ENCODE measurements at places on chromosomes 7 and 10. TPM values are rescaled to one million over a fixed set of nuclear protein-coding genes. Genes with fewer than 3 reads are reported as not detected.

The STEAP2 gene
- 22.9 TPM for total RNA-seq

GRCh38 chr7:44973610-44974401 lies 5.0 kb downstream of the MYO1G start:
- H3K27ac ChIP-seq = no peak overlapping the region
- no peaks in the 10 kb centered on the region for H3K27me3 ChIP-seq
- no peak overlapping the region for H3K4me3 ChIP-seq
- DNase-seq = peak; percentile 75
- peaks cover 83% of the 10 kb centered on the region for H3K36me3 ChIP-seq

The CUL2 gene
- total RNA-seq = 36.3 TPM

DNA sequence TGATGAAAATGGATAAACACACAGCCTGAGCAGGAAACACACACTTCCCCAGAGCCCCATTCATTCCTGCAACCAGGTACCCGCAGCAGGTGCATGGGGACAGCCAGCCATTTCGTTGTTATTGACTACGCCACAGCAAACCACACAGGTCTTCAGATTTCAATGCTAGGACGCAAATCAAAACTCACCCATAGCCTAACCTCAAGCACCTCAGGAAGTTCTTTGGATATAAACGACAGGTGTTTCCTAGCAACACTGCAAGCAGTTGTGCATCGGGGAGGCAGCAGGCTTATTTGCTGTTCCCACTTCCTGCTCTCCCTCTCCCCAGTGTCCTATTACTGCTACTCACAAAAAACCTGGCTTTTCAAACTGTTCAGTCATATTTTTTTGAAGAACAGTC lies 176.5 kb upstream of the FRMD4A start:
- no peak for DNase-seq
- no peaks in the 10 kb centered on the region for H3K4me1 ChIP-seq
- peaks cover 26% of the 10 kb centered on the region for H3K36me3 ChIP-seq
- H3K27ac ChIP-seq = no peak overlapping the region

DNA sequence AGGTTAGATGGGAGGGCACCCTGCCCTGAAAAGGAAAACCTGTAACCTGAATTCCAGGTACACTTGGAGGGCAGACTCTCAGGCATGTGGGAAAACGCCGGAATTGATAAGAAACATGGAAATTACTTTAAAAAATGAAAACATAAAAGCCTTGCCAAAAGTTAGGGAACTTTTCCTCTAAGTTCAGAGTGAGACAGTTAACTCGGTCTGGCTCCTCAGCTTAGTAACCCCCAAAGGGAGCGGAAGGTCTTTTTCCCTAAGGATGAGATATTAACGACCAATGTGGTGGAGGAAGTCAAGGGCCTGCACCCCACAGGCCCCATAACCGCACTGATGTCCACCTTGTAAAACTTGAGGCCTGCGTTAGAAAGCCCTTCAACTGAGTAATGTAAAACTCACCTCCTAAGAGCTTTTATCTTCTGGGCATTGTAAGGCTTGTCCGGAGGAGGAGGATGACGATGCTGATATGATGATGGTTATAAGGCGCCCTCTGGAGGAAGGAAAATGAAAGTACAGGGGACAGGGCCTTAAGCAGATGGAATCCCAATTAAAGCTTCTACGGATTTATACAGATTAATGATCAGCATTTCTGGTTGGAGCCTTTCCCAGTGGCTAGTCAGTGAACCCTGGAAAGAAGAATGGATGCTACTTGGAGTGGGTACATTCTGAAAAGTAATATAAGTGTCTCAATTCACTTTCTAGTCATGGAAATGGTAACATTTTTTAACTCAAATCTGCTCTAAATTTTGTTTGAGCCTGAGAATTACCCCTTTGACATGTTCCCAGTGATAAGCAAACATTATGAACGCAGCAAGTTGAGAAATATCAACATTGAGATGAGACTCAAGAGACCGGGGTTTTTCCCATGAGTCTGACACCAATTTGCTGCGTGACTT lies 694 bp downstream of the COL1A2 start:
- DNase-seq = peak; percentile 91
- H3K4me1 ChIP-seq = no peaks in the 10 kb centered on the region
- no peaks in the 10 kb centered on the region for H3K36me3 ChIP-seq

The CYP26C1 gene
- total RNA-seq = 0.09 TPM

The ARHGEF35 gene
- total RNA-seq = 1.0 TPM

DNA sequence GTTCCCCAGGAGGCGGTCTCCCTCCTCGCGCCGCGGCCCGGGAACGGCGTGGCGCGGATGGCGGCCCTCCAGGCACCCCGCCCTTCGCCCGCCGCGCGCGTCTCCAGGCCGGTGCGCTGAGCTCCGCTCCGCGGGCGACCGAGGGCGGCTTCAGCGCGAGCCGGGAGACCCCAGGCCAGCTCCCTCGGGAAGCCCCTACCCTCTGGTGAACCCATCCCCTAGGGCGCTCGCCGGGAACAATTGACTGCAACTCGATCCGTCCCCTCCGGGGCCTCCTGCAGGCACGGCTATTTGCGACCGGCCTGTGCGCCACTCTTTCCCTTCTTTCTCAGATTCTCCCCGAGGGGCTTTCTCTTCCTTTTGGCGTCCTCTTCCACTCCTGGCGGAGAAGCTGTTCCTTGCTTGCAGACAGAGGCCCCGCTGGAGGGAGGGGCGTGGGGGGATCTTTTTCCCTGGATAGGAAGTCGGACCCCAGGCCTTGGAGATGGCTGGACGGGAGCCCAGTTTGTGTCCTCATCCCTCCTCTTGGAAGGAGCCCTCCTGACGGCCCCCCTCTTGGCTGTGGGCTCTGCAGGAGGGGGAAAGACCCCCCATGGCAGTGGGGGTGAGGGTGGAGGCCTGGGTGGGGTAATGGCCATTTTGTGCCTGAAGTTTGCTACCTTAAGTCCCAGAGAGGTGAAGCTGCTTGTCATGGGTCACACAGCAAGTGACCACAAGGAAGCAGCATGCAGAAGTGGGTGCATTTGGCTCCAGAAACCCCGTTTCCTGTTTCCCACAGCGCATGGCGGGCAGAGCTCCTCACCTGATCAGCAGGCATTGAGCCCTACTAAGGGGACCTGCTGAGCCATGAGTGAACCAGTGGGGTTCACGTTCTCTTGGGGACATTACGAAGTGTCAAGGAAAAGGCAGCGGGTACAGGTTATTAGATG lies 171.2 kb upstream of the TNRC18 start:
- H3K27me3 ChIP-seq = peaks cover 8% of the 10 kb centered on the region
- peaks cover 21% of the 10 kb centered on the region for H3K4me1 ChIP-seq
- H3K4me3 ChIP-seq = peak overlapping the region; percentile 59
- H3K27ac ChIP-seq = peak overlapping the region; percentile 73
- peak; percentile 45 for DNase-seq

DNA sequence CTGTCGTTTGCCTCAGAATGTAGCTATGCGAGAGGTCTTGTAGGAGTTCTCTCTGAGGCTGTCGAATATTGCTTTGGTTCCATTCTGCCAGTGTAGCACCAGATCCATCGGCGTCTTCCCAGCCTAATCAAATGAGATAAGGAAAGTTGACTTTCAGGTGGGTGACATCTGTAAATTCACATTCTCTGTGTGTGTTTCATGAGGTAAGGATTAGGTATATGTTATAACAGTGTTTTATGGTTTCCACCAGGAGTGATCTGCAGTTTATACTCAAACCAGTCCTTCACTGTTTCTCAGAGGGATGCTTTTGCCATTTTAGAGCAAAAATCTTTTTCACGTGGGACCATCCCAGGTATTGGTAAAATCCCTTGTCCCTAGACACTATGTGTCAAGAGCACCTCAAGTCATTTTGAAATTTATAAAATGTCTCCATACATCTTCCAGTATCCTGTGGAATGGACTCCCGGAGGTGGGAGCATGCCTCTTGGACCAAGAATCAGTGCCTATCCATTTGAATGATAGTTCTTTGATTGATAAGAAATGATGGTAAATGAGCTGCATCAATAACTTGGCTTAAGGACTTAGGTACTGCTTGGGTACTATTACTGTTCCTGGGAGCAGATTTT lies 7.9 kb downstream of the ANKRD1 start:
- H3K4me1 ChIP-seq = no peaks in the 10 kb centered on the region
- no peak for DNase-seq
- H3K4me3 ChIP-seq = no peak overlapping the region

GRCh38 chr7:4166807-4167206 lies 515.3 kb upstream of the FOXK1 start:
- H3K4me3 ChIP-seq = no peak overlapping the region
- no peak overlapping the region for H3K27ac ChIP-seq

The SLC26A3 gene
- total RNA-seq = not detected

The ERLIN1 gene
- 34.5 TPM for total RNA-seq

The C7orf57 gene
- 1.6 TPM for total RNA-seq

- H3K27me3 ChIP-seq = no peaks in the 10 kb centered on the region
- peak; percentile 98 for DNase-seq
- H3K27ac ChIP-seq = peak within 1 kb of the TSS; percentile 78
- peaks cover 12% of the 10 kb centered on the region for H3K4me1 ChIP-seq
These were observed at the start of gene GET4 for GRCh38 chr7:876077-876971. GET4 (plus strand) TSS chr7:876554; CDS start chr7:876646, 92 bp downstream.

The AKR1D1 gene
- not detected for total RNA-seq

The MARVELD1 gene
- total RNA-seq = 58.4 TPM

DNA sequence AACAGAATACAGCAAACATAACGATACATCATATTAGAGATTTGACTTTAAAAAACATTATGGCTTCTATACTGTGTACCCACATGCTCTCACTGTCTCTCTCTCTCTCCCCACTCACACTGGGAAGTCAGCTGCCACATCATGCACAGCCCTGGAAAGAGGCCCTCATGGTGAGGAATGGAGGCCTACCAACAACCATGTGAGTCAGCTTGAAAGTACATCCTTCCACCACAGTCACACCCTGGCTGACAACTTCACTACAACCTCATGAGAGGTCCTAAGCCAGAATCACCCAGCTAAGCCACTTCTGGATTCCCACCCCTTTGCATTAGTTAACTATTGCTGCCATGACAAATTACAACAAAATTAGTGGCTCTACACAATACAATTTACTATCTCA lies 23.3 kb upstream of the GPR22 start:
- H3K27me3 ChIP-seq = no peaks in the 10 kb centered on the region
- H3K4me3 ChIP-seq = no peak overlapping the region
- H3K4me1 ChIP-seq = no peaks in the 10 kb centered on the region
- H3K36me3 ChIP-seq = no peaks in the 10 kb centered on the region
- no peak for DNase-seq
- no peak overlapping the region for H3K27ac ChIP-seq

DNA sequence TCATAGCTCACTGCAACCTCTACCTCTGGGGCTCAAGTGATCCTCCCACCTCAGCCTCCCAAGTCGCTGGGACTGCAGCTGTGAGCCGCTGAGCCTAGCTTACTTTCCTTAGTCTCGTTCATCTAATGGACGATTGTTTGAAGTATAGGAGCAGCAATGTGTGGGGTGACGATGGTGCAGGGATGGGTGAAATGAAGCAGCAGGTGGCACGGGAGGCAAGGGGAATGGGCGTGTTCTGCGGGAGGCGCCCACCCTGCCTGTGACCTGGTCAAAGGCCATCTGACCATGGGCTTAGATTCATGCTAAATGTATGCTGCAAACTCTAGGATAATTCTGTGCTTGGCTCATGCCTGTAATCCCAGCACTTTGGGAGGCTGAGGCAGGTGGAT lies 210.7 kb downstream of the MAD1L1 start:
- H3K27ac ChIP-seq = no peak overlapping the region
- DNase-seq = peak; percentile 13

DNA sequence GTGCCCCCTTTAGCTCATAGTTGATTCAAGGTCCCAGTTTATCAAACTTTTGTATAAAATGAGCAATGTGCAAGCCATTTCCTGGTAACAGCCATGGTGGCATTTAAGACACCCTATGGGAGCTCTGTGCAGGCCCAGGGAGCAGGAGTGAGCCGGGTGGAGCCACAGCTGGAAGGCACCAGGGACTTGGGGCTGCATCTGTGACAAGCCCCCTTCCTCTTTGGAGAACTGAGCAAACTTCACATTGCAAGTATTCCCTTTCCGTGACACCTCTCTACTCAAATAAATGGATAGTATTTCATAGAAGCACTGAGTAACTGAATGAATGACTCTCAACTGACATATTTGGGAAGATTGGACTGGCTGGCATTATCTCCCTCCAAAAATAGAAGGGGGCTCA lies 558.7 kb upstream of the FOXK1 start:
- H3K27ac ChIP-seq = no peak overlapping the region
- H3K36me3 ChIP-seq = no peaks in the 10 kb centered on the region
- DNase-seq = no peak
- H3K27me3 ChIP-seq = no peaks in the 10 kb centered on the region
- no peak overlapping the region for H3K4me3 ChIP-seq

The MYL10 gene
- total RNA-seq = not detected

GRCh38 chr7:127186686-127187085 lies 66.1 kb downstream of the GRM8 start:
- DNase-seq = no peak
- H3K4me1 ChIP-seq = no peaks in the 10 kb centered on the region
- H3K27me3 ChIP-seq = no peaks in the 10 kb centered on the region
- no peak overlapping the region for H3K27ac ChIP-seq
- no peaks in the 10 kb centered on the region for H3K36me3 ChIP-seq

- H3K27ac ChIP-seq = no peak overlapping the region
- H3K36me3 ChIP-seq = peaks cover 97% of the 10 kb centered on the region
- H3K4me1 ChIP-seq = peaks cover 13% of the 10 kb centered on the region
- DNase-seq = no peak
- H3K27me3 ChIP-seq = no peaks in the 10 kb centered on the region
- no peak overlapping the region for H3K4me3 ChIP-seq
These were observed 58.1 kb upstream of the DGKI start for GRCh38 chr7:137904833-137905232.

The CPSF4 gene
- total RNA-seq = 34.2 TPM

- no peaks in the 10 kb centered on the region for H3K36me3 ChIP-seq
- DNase-seq = no peak
- no peaks in the 10 kb centered on the region for H3K27me3 ChIP-seq
- H3K4me1 ChIP-seq = peaks cover 13% of the 10 kb centered on the region
These were observed 11.6 kb downstream of the RPS24 start for GRCh38 chr10:78045237-78045636.

DNA sequence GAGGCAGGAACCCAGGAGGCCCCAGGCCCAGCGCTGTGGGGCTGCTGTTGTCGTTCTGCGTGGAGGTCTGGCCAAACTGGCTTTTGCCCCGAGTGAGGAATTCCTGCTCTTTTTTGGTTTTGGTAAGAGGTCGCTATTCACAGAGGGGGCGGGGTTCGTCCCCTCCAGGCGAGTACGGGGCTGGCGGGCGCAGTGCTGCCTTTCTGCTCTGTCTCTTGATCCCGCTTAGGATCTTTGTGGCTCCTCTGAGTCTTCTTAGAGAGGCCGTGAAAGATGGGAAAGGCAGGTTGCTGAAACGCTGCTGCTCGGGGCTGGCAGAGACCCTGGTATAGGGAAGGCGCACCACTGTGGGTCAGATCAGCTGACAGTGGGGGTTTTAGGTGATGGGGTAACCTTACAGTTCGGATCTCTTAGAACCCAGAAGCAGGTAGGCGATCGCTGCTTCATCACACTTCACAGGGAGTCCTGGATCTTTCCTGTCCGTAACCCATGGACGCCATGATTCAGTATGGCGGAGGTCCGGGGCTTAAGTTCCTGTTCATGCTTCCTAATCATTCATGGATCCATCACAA lies 136.7 kb downstream of the KIF20B start:
- peaks cover 31% of the 10 kb centered on the region for H3K27me3 ChIP-seq
- peaks cover 10% of the 10 kb centered on the region for H3K4me1 ChIP-seq
- peak overlapping the region; percentile 64 for H3K4me3 ChIP-seq
- peak; percentile 39 for DNase-seq
- H3K36me3 ChIP-seq = no peaks in the 10 kb centered on the region

- no peak overlapping the region for H3K27ac ChIP-seq
- H3K4me1 ChIP-seq = no peaks in the 10 kb centered on the region
- DNase-seq = no peak
- no peak overlapping the region for H3K4me3 ChIP-seq
These were observed 185.0 kb downstream of the ELFN1 start for GRCh38 chr7:1854866-1855724.

GRCh38 chr7:77326131-77326530 lies 90.0 kb downstream of the GSAP start:
- peaks cover 28% of the 10 kb centered on the region for H3K4me1 ChIP-seq
- no peak overlapping the region for H3K4me3 ChIP-seq
- no peaks in the 10 kb centered on the region for H3K27me3 ChIP-seq
- DNase-seq = no peak
- no peak overlapping the region for H3K27ac ChIP-seq

The IMPDH1 gene
- 60.6 TPM for total RNA-seq
